Aorta (tissue), 5 donors: ENCODE measurements at places on chromosomes 6 and 20.

- no peaks in the 10 kb centered on the region for H3K27me3 ChIP-seq
- no peak overlapping the region for H3K27ac ChIP-seq
- no peaks in the 10 kb centered on the region for H3K36me3 ChIP-seq
- H3K4me1 ChIP-seq: no peaks in the 10 kb centered on the region
Measured at GRCh38 chr20:15911581-15911980, 661.7 kb downstream of the KIF16B start.

GRCh38 chr6:126047648-126048047 is 61.3 kb downstream of the TRMT11 start:
- no peak overlapping the region for H3K4me3 ChIP-seq
- H3K27me3 ChIP-seq: no peaks in the 10 kb centered on the region
- DNase-seq: no peak
- no peak overlapping the region for H3K27ac ChIP-seq
- peaks cover 3% of the 10 kb centered on the region for H3K36me3 ChIP-seq
- no peaks in the 10 kb centered on the region for H3K4me1 ChIP-seq

DNA sequence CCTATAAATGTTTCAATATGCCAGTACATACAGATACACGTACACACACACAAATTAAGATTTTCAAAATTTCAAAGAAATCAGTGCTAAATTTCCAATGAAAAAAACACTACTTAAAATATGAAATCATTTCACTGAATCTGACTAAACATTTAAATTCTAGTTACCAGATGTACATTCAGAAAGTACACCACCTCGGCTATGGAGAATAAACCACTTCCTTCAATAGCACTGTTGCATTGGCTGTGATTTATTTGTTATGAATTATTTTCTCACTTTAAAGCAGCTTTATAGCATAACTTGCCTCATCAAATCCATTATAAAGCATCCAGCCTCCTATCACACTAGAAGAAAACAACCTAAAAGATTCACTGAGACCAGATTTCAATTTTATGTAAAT is 36.6 kb downstream of the HBS1L start:
- no peaks in the 10 kb centered on the region for H3K4me1 ChIP-seq
- no peak overlapping the region for H3K27ac ChIP-seq
- no peak for DNase-seq
- H3K27me3 ChIP-seq: no peaks in the 10 kb centered on the region

GRCh38 chr6:163668061-163668426 is 253.5 kb downstream of the QKI start:
- no peak overlapping the region for H3K27ac ChIP-seq
- DNase-seq: no peak
- H3K36me3 ChIP-seq: no peaks in the 10 kb centered on the region
- no peak overlapping the region for H3K4me3 ChIP-seq
- no peaks in the 10 kb centered on the region for H3K4me1 ChIP-seq
- peaks cover 2% of the 10 kb centered on the region for H3K27me3 ChIP-seq

GRCh38 chr20:43781215-43781614 is 54.4 kb upstream of the GTSF1L start:
- DNase-seq: no peak
- H3K27ac ChIP-seq: no peak overlapping the region
- H3K4me1 ChIP-seq: no peaks in the 10 kb centered on the region

- no peaks in the 10 kb centered on the region for H3K36me3 ChIP-seq
- no peaks in the 10 kb centered on the region for H3K27me3 ChIP-seq
- no peak overlapping the region for H3K4me3 ChIP-seq
- no peak for DNase-seq
Measured at GRCh38 chr20:19745106-19745505, 13.0 kb upstream of the RIN2 start.

- no peak overlapping the region for H3K27ac ChIP-seq
- H3K27me3 ChIP-seq: no peaks in the 10 kb centered on the region
- no peak overlapping the region for H3K4me3 ChIP-seq
- H3K4me1 ChIP-seq: peaks cover 4% of the 10 kb centered on the region
- DNase-seq: no peak
Measured at GRCh38 chr6:3902871-3903648, 53.9 kb downstream of the FAM50B start.

DNA sequence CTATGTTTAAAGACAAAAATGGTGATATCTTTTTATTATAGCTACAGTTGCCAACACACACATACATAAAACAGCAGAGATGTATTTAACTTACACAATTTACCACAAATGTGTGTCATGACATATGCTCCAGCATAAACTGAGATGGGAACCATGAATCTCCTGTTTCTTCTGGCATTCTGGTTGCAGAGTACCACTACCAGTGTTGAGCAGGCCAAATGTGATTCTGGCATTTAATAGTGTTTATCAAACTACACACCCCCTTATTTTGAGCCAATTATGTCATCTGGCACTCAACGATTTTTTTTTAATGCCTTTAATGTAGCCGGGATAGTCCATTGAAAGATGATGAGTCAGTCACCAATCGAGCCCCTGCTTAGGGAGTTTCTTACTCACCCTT is 59.0 kb upstream of the TPD52L1 start:
- H3K4me3 ChIP-seq: no peak overlapping the region
- H3K27me3 ChIP-seq: no peaks in the 10 kb centered on the region
- H3K4me1 ChIP-seq: peaks cover 4% of the 10 kb centered on the region
- peaks cover 2% of the 10 kb centered on the region for H3K36me3 ChIP-seq

DNA sequence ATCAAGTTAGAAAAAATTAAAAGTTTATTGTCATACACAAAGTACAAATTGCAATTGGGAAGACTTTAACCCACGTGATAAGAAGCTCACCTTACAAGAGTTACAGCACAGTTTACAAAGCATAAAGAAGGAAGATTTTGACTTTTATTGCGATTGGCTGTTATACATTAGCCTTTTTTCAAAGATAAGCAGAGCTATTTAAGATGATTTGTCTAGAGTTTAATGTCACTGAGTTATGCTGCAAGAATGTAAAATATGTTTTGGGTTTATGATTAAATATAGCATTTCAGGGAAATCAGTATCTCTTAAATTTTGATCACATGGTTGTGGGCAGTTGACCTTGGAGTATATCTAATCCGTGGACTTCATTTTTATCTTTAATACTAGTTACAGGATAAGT is 664.2 kb upstream of the PTCHD4 start:
- H3K27ac ChIP-seq: no peak overlapping the region
- no peaks in the 10 kb centered on the region for H3K27me3 ChIP-seq
- no peaks in the 10 kb centered on the region for H3K4me1 ChIP-seq
- no peak for DNase-seq

DNA sequence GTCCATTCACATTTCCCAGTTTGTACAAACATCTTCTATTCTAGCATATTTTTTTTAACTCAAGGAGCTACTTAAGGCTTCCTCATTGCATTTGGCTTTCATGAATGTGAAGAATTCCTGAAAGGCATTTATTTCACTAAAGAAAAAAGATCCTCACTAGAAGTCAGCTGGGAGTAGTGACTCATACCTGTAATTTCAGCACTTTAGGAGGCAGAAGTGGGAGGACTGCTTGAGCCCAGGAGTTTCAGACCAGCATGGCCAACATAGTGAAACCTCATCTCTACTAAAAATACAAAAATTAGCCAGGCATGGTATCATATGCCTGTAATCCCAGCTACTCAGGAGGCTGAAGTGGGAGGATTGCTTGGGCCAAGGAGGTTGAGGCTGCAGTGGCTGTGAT is 30.9 kb upstream of the XRN2 start:
- H3K4me1 ChIP-seq: no peaks in the 10 kb centered on the region
- no peak for DNase-seq
- H3K27me3 ChIP-seq: no peaks in the 10 kb centered on the region
- H3K36me3 ChIP-seq: no peaks in the 10 kb centered on the region
- H3K4me3 ChIP-seq: no peak overlapping the region

GRCh38 chr6:34129753-34130152 is 16.1 kb downstream of the GRM4 start:
- H3K36me3 ChIP-seq: no peaks in the 10 kb centered on the region
- DNase-seq: no peak
- H3K4me3 ChIP-seq: no peak overlapping the region
- H3K27me3 ChIP-seq: no peaks in the 10 kb centered on the region
- no peaks in the 10 kb centered on the region for H3K4me1 ChIP-seq

DNA sequence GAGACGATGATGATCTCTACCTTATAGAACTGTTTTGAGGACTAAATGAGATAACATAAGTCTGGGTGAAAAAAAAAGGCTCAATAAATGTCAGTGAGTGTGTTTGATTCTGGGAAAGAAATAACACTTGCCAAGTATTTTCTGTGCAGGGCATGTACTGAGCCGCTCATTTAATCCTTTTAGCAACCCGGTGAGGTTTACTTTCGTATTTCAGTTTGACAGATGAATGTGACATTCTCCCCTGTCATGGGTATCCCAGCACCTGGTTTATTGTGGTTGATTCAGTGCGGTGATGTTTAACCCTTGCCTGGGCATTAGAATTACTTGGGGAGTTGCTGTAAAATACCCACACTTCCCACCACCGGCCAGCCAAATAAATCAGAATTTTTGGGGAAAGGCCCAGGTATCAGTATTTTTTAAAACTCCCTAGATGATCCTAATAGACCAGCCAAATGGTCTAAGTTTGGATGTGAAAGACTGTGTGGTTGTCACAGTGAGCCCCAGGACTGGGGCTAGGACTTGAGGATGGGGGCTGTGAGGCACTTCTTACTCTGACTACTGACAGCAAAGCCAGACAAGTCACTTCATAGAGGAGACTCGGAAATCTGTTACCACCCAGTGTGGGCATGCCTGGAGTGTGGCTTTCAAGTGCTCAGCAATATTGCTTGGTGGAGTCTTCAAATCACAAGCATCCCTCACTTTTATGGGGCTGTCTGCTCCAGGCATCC is 100.2 kb upstream of the KCNG1 start:
- no peak overlapping the region for H3K27ac ChIP-seq
- H3K36me3 ChIP-seq: no peaks in the 10 kb centered on the region
- H3K4me1 ChIP-seq: no peaks in the 10 kb centered on the region
- no peaks in the 10 kb centered on the region for H3K27me3 ChIP-seq
- DNase-seq: no peak

- no peaks in the 10 kb centered on the region for H3K4me1 ChIP-seq
- H3K4me3 ChIP-seq: no peak overlapping the region
- no peak for DNase-seq
- peaks cover 1% of the 10 kb centered on the region for H3K27me3 ChIP-seq
Measured at GRCh38 chr6:130725551-130725950, 101.7 kb upstream of the SMLR1 start.

DNA sequence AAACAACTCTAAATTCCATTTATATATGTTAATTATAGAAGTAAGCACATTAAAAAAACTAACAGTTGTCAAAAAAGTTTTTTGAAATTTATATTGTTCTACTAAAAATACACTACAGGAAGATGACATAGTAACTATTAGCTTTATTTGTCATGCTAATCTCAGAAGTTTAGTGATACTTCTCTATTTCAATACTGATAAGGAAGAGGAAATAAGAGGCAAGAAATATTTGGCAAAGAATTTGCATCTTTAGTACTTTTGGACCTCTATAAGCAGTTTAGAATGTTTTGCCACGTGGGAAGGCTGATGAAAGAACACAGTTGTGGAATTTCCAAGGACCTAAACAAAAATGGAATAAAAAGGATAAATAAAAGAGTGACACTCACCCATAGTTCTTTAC is 12.6 kb downstream of the IFNGR1 start:
- no peak for DNase-seq
- no peak overlapping the region for H3K27ac ChIP-seq
- H3K36me3 ChIP-seq: no peaks in the 10 kb centered on the region
- H3K27me3 ChIP-seq: no peaks in the 10 kb centered on the region

GRCh38 chr20:12984069-12984765 is 24.6 kb upstream of the SPTLC3 start:
- no peak for DNase-seq
- no peak overlapping the region for H3K27ac ChIP-seq
- H3K4me3 ChIP-seq: no peak overlapping the region
- no peaks in the 10 kb centered on the region for H3K4me1 ChIP-seq
- no peaks in the 10 kb centered on the region for H3K36me3 ChIP-seq

DNA sequence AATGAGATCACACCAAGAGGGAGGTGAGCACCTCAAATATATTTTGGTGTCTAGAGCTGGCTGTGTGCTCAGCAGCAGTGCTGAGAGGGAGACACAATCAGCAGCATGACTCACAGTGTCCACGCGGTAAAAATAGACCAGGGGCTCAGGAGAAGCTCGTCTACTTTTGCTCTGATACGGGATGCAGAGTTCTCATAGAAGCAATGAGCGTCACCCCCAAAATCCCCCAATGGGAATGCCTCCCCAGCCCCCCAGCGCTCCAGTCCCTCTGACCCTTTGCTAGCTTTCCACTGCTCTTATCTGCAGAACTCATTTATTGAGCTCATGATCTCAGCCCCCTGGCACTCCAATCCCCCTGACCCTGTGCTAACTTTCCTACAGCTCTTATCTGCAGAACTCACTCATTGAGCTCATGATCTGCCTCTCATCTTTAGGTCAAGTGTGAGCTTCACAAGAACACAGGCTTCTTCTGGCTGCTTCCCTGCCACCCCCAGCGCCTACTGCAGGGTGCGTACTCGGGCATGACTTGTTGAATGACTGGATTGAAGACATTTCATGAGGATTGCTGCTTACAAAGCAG is 34.0 kb downstream of the SYNDIG1 start:
- no peaks in the 10 kb centered on the region for H3K36me3 ChIP-seq
- no peak overlapping the region for H3K27ac ChIP-seq
- H3K4me1 ChIP-seq: no peaks in the 10 kb centered on the region
- no peak overlapping the region for H3K4me3 ChIP-seq
- no peak for DNase-seq

GRCh38 chr20:59680148-59680650 is 75.9 kb downstream of the PHACTR3 start:
- H3K4me1 ChIP-seq: no peaks in the 10 kb centered on the region
- no peaks in the 10 kb centered on the region for H3K27me3 ChIP-seq
- DNase-seq: no peak
- H3K4me3 ChIP-seq: no peak overlapping the region

- no peaks in the 10 kb centered on the region for H3K4me1 ChIP-seq
- no peak overlapping the region for H3K4me3 ChIP-seq
- DNase-seq: no peak
- no peak overlapping the region for H3K27ac ChIP-seq
Measured at GRCh38 chr20:45191926-45192325, 14.9 kb upstream of the SEMG1 start.

GRCh38 chr6:14138701-14139215 is 21.2 kb downstream of the CD83 start:
- no peaks in the 10 kb centered on the region for H3K4me1 ChIP-seq
- DNase-seq: no peak
- H3K36me3 ChIP-seq: no peaks in the 10 kb centered on the region
- no peak overlapping the region for H3K27ac ChIP-seq
- no peaks in the 10 kb centered on the region for H3K27me3 ChIP-seq

DNA sequence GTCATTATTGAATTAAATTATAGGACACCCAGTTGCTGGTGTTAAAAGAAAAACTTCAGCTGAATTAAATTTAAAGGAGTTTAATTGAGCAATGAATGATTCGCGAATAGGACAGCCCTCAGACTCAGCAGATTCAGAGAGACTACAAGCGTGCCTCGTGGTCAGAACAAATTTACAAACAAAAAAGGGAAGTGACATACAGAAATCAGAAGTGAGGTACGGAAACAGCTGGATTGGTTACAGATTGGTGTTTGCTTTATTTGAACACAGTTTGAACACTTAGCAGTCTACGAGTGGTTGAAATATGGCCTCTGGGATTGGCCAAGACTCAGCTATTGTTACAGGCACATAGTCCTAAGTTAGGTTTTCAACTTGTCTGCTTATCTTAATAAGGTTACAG is 25.8 kb upstream of the TNFRSF21 start:
- H3K27me3 ChIP-seq: no peaks in the 10 kb centered on the region
- no peak overlapping the region for H3K27ac ChIP-seq
- H3K4me1 ChIP-seq: no peaks in the 10 kb centered on the region
- no peaks in the 10 kb centered on the region for H3K36me3 ChIP-seq
- no peak overlapping the region for H3K4me3 ChIP-seq
- DNase-seq: no peak

- H3K27ac ChIP-seq: no peak overlapping the region
- no peaks in the 10 kb centered on the region for H3K36me3 ChIP-seq
- H3K27me3 ChIP-seq: no peaks in the 10 kb centered on the region
Measured at GRCh38 chr20:24449026-24449720, 20.3 kb upstream of the SYNDIG1 start.
